Hypothalamus (tissue), 51 donors: ENCODE measurements at places on chromosomes 1 and 21.

- DNase-seq: no peak
These were observed 7.0 kb upstream of the TAL1 start for GRCh38 chr1:47238935-47239592.

DNA sequence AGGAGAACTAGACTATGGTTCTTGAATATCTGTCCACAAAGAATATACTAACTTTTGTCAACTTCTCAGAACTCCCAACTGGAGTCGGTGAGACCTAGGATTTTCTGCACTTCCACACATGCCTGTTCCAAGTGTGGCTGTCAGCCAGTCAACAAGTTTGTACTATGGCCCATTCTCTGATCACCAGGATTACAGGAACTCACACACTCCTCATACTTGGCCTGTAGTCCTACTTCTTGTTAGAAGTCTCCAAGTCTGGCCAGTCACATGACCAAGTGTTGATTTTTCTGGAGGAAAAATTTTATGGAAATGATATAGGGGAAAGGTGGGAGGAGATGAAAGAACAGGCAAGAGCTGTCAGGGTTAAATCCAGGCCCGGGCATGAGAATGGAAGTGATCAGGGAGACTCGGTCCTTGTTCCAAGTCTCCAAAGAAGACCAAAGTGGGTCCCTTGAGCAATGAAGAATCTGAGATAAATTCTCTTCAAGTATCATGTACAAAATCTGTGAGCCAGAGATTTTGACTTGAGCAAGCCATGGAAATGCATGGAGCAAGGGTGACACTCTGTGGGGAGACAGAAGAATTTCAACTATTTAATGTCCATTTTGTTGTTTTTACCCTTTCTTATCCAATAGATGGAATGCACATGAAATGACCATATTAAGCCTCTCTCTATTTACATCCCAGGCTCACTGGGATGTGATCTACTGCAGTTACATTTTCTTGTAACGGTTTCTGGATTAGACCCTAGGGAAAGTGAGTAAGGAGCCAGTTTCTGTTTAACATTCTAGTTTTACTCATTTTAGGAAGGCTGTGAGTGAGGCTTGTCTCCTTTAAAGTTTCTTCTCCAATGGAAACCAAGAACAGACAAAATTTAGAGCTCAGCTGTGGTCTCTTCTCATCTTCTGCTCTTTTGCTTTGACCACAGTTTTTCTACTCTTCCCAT, 320.9 kb downstream of the ASTN1 start:
- no peak for DNase-seq

- no peak for DNase-seq
These were observed 1.1 kb upstream of the NFIA start for GRCh38 chr1:61081144-61081685.

DNA sequence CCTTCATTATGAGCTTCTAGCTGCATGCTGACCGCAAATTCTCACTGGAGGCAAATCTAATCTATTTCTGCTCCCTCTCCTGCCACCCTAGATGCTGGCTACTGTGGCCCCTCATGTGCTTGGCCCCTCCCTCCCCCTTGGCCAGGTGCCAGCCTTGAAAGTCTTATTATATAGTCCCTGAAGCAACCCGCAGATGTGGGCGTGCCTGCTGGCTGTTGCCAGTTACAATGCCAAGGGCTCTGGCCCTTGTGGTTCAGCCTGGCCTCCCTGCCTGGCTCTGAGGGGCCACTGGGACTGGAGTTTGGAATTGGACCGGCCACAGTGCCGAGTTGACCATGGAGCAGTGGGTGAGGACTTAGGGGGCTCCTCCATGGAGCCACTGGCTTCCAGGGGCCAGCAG, 78.9 kb upstream of the ACTRT2 start:
- no peak for DNase-seq

DNA sequence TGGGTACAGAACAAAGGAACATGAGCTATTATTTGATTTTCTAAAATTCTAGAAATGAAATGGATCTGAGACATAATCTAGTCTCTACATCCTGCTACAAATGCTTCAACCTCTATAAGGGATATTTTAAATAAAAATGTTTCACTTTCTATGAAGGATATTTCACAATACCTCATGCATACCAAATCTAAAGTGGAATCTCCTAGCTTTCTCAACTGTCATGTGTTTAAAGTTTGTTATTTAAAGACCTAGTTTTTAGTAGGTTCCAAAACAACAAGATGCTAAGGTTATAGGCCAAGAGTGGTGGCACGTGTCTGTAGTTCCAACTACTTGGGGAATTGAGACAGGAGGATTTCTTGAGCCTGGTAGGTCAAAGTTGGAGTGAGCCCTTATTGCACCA, 47.6 kb downstream of the KDM5B start:
- DNase-seq: no peak

GRCh38 chr1:92218559-92218958, 844 bp downstream of the C1orf146 start:
- no peak for DNase-seq

DNA sequence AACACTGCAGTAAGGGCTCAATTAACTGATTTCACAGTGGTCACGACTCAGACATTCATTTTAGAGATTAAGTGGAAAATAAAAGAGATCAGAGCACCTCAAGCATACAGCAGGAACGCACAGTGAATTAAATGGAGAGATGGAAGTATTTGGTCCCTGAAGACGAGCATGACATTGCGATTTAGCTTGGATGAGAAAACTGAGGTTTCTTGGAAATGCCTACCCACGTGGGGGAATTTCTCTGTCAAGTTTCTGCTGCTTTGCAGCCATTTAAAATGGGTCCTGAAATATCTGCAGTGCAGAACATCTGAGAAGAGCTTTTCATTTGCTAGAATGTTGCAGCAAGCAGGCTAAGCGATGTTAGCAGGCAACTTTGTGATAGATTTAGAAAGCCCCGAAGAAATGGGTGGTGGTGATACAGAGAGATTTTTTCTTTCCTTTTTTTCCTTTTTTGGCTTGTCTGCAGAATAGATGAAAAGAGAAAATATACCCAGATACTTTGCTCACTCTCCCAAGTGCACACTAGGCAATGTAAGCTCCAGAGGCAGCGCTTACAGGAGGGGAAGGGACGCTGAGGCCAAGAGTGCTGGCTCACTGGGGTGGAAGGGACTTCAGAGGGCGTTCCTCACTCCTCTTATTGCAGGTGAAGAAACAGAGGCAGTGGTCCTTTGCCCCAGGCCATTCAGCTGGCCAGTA, 258.0 kb downstream of the KCNJ6 start:
- no peak for DNase-seq

GRCh38 chr1:25684216-25684965, 67.8 kb downstream of the MAN1C1 start:
- no peak for DNase-seq

- no peak for DNase-seq
These were observed 88.5 kb downstream of the ASH1L start for GRCh38 chr1:155474146-155474545.

GRCh38 chr1:211944733-211945500, 90.4 kb downstream of the INTS7 start:
- no peak for DNase-seq

GRCh38 chr21:46385846-46386733, 62.1 kb downstream of the PCNT start:
- DNase-seq: no peak

DNA sequence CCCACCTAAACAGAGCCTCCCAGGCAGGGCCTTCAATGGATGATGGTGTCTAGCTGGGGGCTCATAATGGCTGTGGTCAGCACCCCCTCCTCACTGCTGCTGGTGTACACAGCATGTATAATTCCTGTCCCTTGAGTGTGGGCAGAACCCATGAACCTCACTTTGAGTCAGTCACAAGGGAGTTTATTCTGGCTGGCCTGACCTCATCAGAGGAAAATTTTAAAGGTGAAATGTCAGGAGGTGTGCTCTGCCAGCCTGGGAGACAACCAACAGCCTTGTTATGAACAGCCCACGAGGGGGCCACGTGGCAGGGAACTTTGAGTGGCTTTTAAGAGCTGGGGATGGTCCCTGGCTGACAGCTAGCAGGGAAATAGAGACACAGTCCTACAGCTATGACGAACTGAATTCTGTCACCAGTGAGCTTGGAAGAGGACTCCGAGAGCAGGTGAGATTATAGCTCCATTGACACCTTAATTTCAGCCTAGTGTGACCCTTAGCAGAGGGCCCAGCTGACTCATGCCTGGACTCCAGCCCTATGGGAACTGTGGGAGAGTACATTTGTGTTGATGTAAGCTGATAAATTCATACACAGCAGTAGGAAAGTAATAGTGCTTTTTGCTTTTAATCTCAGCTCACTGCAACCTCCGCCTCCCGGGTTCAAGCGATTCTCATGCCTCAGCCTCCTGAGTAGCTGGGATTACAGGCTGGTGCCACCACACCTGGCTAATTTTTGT, 73.5 kb upstream of the RUNX3 start:
- no peak for DNase-seq

DNA sequence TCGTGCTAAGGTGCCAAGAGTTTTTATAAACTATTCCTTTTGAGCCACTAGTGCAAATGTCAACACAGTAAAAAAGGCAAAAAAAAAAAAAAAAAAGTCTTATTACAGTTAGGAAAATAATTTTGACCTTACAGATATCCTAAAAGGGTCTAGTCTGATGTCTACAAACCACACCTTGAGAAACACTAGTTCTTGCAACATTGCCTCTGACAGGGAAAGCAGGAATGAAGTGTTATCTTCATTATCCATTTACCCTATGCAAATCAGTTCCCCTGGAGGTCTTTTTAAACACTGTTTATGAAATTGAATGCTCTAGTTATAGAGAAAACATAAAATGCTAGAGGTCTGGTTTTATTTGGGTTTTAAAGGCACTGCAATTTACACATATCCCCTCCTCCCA, 115.2 kb upstream of the DMRTA2 start:
- no peak for DNase-seq

DNA sequence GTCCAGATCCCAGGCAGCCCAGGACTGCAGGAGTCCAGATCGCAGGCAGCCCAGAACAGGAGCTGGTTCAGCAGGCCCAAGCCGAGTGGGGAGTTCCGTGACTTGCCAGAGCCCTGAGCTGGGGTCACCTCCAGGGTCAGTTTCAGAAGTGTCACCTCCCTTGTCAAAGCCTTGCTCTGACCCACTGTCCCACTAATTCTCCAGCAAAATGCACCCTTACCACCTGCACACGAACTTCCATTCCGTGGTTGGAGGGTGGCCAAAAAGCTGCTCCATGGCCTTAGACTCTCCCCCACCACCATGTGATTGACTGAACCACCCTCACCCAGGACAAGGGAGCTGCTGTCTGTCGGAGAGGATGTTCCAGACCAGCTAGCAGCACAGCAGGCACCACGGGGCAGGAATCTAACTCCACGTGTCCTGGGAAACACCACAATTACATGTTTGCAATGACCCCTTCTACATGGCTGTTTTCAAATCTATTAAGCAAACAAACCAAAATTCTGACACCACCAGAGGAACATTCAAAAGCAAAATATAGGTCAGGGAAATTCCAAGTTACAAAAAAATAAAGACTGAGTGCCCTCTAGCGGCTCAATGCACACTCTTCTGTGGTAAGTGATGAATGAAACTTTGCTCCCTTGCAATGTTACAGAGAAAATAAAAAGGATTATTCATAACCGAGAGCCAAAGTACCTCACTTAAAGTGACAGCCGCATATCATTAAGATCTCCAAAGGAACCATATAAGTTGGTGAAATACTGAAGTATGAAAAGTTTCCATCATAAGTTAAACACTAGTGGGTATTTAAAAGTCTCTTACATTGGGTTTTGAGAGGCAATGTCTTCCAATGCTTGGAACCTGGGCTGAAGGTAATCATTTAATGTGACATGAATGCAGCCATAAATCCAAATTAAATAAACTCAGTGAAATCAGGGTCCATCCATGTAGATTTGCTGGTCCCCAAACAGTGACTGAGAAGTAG, 76.3 kb downstream of the NPHP4 start:
- DNase-seq: no peak

GRCh38 chr1:3741566-3742438, 10.4 kb upstream of the CCDC27 start:
- no peak for DNase-seq

DNA sequence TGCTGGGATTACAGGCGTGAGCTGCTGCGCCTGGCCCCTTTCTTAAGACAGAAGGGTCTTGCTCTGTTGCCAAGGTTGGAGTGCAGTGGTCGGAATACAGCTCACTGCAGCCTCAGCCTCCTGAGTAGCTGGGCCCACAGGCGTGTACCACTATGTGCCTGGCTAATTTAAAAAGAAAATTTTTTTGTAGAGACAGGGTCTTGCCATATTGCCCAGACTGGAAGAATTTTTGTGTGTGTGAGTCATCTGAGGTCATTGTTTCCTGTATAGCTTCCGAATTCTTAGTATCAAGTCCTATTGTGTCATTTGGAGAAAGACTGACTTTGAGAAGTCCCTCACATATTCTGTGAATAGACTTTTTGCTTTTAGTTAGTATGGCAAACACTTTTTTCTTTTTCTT, 4.7 kb downstream of the SZRD1 start:
- DNase-seq: no peak

- DNase-seq: no peak
These were observed 10.8 kb upstream of the EYA3 start for GRCh38 chr1:28099050-28099769.

DNA sequence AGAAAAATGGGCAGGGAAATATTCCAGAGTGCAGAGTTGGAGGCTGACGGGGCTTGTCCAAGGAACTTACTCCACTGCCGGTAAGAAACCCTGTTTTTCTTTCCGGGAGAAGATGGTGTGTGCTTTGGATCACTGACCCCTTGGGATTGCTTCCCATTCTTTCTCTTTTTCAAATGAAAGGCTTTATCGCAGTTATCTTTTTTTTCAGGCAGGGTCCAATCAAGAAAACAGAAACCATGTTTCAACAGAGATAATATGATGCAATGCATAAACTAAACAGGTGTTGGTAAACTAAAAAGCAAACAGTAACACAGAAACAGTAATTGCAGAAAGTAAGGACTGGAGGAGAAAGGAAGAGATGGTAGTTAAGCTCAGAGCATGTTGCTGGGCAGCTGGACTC, 145.1 kb downstream of the LYPLAL1 start:
- DNase-seq: no peak

- DNase-seq: no peak
These were observed 111.8 kb upstream of the USH2A start for GRCh38 chr1:216535059-216535458.

- no peak for DNase-seq
These were observed 37.4 kb downstream of the CFAP74 start for GRCh38 chr1:1966071-1966740.

DNA sequence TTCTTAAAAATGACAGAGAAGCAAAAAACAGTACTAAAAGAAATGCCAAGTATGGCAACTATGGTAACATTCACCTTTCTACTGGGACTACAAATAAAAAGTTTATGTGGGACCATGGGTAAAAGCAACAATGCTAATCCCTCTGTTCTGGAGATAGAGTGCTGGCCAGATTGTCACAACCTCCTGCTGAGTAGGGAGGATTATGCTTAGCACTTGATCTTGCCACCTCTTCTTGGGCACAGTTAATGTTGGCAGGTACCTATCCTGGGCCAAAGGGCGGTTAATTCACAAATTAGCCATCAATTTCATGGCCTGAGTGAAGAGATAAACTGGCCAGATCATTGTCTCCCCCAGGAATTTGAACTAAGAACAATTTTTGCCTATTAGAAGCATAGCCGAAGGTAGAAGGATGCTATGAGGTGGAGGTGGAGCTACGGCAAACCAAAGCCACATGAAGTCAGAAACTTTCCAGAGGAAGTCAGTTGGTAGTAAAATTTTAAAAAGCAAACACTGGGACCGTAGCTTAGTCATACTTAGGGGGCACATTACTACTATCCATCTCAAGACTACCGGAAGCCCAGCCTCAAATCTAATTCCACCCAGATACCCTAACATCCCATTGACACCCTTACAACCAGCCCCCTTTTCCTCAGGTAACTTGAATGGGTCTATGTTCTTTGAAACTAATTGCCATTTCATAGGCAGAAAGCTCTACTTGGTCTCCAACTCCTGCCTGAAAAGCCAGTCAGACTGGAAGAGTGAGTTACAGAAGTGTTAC, 2.7 kb downstream of the SCYL3 start:
- no peak for DNase-seq
